ENCODE measurements at places on chromosomes 7 and 10.
A peak's percentile ranks its signal among the peaks of the same experiment; 100 is the strongest.

- DNase-seq, result no peak
These were observed 48.6 kb downstream of the NCAPG2 start for GRCh38 chr7:158655931-158656441.

- DNase-seq, result no peak
These were observed 22.7 kb upstream of the AGFG2 start for GRCh38 chr7:100516135-100516812.

DNA sequence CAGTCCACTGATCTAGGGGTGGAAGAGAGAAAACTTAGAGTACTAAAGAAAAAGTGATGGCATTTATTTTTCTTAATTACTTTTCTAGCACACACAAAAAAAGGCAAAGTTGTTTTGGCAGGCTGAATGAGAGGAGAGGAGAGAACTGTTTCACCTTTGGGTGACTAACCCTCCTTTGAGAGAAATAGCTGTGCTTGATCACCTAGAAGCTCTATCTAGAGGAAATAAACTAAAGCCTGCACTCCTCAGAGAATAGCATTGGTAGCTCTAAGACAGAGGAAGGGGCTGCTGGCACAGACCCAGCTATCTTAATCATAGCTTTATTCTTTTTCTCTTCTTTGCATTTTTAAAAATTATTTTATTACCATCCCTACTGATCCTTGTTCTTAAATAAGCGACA, 6.3 kb downstream of the TMEM243 start:
- DNase-seq, result no peak

DNA sequence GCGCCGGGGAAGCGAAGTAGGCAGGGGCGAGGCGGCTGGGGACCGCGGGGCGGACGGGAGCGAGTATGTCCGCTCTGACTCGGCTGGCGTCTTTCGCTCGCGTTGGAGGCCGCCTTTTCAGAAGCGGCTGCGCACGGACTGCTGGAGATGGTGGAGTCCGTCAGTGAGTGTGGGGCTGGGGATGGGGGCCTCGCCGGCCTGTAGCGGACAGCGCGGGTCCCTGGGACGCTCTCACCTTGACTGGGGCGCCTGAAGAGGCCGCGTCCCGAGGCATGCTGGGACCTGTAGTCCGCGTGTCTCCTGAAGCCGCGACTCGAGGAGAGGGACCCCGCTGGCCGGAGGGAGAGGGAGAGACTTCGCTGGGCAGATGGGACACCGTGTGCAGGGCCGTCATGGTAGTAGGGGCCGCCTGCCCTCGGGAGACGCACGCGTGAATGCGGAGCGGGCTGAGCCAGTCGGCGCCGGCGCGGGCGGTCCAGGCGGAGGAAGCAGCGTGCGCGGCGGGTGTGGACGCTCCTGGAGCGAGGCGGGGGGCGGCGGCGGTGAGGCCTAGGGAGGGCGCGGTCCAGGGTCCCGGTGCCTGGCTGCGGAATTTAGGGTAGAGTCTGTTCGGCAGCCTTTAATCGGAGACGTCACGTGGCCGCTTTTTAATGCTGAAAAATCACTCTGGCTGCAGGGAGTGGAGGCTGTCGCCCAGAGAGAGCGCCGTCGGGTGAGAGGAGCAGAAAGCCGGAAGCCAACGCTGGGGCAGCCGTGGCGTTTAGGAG, at the start of gene NDUFB2:
NDUFB2 (plus strand) TSS at position 29 of the 767 bp plus-strand sequence; CDS start at position 66, 37 bp downstream.
- DNase-seq, result peak; percentile 90

- no peak for DNase-seq
These were observed at the start of gene WNT2 for GRCh38 chr7:117322741-117323304. TSS of gene WNT2 (minus strand) at chr7:117323058. CDS start at chr7:117322989, 69 bp downstream.

DNA sequence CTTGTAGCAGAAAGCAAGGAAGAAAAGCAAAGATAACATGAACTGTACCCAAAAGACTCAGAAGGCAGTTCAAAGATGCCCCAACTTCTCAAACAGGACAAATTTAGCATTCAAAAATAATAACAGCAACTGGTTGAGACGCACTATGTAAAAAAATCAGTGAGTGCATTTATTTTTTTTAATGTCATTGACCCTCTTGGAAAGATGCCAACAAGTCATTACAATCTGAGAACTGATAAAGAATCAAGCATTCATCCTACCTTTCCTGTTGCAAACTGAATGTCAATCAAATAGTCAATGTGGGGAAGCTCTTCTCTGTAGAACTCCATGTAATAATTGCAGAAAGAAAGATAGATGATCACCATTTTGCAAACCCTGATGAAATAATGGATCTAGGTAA, 1.7 kb upstream of the CCDC186 start:
- no peak for DNase-seq

- no peak for DNase-seq
These were observed 1.5 kb upstream of the SAP25 start for GRCh38 chr7:100575206-100575631.

DNA sequence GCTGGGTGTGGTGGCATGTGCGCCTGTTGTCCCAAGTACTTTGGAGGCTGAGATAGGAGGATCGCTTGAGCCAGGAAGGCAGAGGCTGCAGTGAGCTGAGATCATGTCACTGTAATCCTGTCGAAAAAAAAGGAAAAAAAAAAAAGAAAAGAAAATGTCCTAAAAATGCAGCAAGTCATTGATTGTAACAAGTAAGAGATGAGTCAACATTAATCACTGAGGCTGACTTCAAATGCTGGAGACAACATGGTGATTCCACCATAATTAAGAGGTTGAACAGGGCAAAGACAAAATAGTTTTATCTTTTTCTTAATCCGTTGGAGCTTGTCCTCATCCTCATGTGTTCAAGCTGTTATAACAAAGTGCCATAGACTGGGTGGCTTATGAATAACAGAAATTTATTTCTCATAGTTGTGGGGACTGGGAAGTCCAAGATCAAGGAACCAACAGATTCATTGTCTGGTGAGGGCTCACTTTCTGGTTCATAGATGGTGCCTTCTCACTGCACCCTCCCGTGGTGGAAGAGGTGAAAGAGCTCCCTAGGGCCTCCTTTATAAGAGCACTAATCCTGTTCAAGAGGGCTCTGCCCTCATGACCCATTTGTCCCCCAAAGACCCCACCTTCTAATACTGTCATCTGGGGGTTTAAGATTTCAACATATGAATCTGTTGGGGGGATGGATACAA, 60.3 kb downstream of the TBXAS1 start:
- peak; percentile 3 for DNase-seq

DNA sequence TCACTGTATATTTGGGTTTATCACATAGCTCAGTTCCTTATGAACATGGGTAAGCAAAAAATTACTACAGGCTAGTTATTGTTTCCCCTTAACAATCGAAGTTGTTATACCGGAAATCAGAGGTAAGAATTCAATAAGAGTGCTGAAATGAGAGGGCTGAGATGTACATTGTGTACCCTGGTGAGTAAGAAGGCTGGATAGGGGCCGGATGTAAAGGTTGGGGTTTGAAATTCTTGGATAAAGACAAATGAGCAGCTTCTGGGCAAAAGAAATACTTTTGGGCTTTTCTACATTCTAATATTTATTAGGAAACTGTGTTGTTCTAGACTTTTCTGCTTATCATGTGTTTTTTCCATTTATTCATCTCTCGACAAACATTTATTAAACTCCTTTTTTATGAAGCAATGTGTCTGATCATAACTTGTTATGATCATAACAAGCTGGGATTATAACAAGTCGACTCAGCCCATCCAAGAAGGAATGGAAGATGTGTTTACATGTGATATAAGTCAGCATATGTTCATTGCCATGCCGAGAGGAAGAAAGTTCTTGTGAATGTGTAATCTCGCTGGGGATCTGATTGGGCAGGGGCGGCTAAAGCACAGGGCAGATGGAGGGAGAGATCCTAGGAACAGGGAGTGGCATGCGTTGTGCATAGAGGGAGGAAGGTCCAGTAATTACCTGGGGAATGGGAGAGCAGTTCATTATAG, 155.3 kb downstream of the PLXDC2 start:
- DNase-seq, result no peak

DNA sequence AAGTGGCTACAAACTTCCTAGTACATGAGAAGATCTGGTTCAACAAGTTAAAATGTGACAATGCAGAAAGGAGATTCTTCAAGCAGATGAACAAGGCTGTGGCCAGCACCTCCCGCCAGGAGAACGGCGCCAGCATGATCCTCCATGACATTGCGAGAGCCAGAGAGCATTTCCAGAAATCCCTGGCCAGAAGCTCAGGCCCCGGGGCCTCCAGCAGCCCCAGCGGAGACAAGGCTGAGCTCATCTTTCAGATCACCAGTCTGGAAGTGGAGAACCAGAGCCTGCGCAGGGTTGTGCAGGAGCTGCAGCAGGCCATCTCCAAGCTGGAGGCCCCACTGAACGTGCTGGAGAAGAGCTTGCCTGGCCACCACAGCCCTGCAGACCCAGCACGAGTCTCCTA, 40.1 kb upstream of the ZNF273 start:
- DNase-seq, result no peak

- DNase-seq, result no peak
These were observed 195.5 kb upstream of the HPS1 start for GRCh38 chr10:98642281-98642680.

- DNase-seq, result no peak
These were observed 201.7 kb upstream of the FOXP2 start for GRCh38 chr7:114212721-114213429.

DNA sequence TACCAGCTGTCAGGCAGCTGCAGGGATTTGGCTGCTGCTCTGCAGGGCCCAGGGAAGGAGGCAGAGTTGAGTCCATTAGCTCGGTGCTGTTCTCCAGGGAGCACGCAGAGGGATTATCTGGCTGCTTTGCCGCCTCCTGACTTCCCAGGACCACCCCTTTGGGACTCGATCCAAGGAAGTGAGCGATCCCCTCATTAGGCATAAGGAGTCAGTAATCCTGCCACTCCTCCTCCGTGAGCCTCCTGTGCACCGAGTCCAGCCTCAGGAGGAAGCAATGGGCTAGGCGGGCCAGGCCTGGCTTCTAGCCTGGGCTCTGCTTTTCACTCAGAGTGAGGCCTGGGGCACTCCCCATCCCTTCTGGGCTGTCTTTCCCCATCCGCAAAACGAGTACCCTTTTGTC, 417.9 kb downstream of the RPS24 start:
- DNase-seq, result peak; percentile 59

GRCh38 chr10:12518024-12518423, 168.7 kb downstream of the CAMK1D start:
- no peak for DNase-seq

- no peak for DNase-seq
These were observed 61.9 kb downstream of the SH3PXD2A start for GRCh38 chr10:103793429-103793828.

DNA sequence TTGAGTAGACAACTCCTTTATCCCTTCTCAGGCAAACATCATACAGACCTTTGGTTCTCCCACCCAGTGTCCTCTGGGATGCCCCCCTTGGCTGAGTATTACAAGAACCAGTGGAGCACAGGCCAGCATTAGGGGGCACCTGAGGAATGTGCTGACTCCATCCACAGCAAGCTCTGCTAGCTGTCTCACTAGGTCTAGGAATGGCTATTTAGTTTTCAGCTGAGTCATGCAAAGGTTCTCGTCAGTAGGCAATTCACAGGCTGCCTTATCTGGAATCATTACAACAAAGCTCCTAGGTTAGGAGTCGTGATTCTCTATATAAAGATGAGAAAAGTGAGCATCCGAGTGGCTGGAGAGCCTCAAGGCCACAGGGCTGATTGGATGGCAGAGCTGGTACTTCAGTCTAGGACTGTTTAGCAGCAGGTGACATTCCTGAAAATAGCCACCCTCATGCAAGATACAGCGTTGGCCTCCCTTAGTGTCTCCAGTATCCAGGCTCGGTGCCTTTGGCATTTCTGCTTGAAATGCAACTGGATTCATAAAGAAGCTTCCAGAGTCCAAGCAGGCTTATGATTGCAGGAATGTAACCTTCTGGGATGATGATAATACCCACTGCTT, 75.8 kb downstream of the CDCA7L start:
- no peak for DNase-seq

DNA sequence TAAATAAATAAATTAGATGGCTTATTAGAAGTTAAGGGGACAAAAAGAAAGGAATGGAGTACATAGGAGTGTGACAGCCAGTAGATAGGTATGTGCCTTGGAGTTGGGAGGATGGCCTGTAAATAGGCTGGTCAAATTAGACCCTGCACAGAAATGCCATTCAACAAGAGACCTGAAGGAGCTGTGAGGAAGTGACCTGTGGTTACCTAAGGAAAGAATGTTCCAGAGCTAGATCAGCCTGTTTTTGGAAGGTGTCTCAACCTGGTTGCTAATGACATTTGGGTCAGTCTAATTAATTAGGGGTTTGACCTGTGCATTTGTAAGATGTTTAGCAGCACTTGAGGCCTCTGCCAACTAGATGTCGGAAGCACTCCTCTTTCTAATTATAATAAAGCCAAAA, 315.3 kb upstream of the PLXDC2 start:
- no peak for DNase-seq

- peak; percentile 96 for DNase-seq
These were observed 59.5 kb downstream of the TMEM130 start for GRCh38 chr7:98810153-98810802.

GRCh38 chr10:110437351-110437605, 60.4 kb upstream of the DUSP5 start:
- DNase-seq, result no peak

- DNase-seq, result no peak
These were observed 78.4 kb downstream of the AKR1D1 start for GRCh38 chr7:138154661-138155060.

DNA sequence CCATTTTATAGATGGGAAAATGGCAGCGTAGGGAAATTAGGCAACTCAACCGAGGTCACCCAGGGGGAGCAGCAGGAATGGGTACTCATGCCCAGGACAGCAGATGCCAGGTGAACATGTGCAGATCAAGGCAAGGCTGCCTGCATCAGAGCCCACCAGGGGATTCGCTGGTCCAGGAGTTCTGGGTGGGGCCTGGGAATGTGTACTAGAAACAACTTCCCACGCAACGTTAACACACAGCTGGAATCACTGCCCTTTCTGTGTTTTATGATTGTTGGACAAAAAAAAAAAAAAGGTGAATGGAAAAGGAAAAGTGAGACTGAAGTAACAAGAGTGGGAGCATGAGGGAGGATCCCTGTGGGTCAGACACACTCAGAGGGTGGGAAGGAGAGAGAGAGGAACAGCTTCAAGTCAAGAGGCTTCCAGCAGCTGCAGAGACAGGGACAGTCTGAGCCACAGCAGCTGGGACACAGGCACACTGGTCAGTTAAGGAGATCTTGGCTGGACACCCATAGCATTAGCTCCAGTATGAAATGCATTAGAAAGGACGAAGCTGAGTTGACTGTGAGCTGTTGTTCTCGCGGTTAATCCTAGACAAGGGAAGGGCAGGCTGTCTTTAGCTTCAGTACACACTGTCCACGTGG, 187.9 kb upstream of the INHBA start:
- no peak for DNase-seq

- DNase-seq, result no peak
These were observed 688.1 kb downstream of the LRMDA start for GRCh38 chr10:76119515-76119914.

Measured in NCI-H1092 treated with DMSO at 0.1 percent for 48 hours (cell line).